Thymus (tissue), 14 donors: ENCODE measurements at places on chromosomes 7 and 10. TPM values are rescaled to one million over a fixed set of nuclear protein-coding genes. Genes with fewer than 3 reads are reported as not detected.

The INHBA gene
- 0.14 TPM for total RNA-seq

The PAPOLB gene
- total RNA-seq: under 0.01 TPM

The GIMAP7 gene
- 48.1 TPM for total RNA-seq

The SLC25A28 gene
- total RNA-seq: 18.8 TPM

The LRGUK gene
- 0.42 TPM for total RNA-seq

The ZNF25 gene
- 5.0 TPM for total RNA-seq

The DRGX gene
- 0.05 TPM for total RNA-seq

The SFRP5 gene
- total RNA-seq: 2.4 TPM

The SCIN gene
- 0.33 TPM for total RNA-seq

The OR2A12 gene
- not detected for total RNA-seq

The ANKRD61 gene
- total RNA-seq: 0.05 TPM

The RBP3 gene
- total RNA-seq: 0.05 TPM

The SPDYE16 gene
- total RNA-seq: 0.14 TPM

The SPDYE2B gene
- not detected for total RNA-seq

The PRR15 gene
- total RNA-seq: 0.09 TPM

The GNG11 gene
- 32.2 TPM for total RNA-seq

The TYW1B gene
- 9.7 TPM for total RNA-seq

The CHST15 gene
- 12.4 TPM for total RNA-seq

The CYP3A5 gene
- 2.1 TPM for total RNA-seq

The FOXI2 gene
- 0.05 TPM for total RNA-seq

The PTPN20 gene
- total RNA-seq: 1.2 TPM

The PCDH15 gene
- total RNA-seq: 0.14 TPM

The THSD7A gene
- 1.5 TPM for total RNA-seq

The STEAP4 gene
- 0.38 TPM for total RNA-seq

The TAS2R4 gene
- total RNA-seq: 0.38 TPM

The KCND2 gene
- total RNA-seq: 0.19 TPM

The RAB18 gene
- 64.8 TPM for total RNA-seq

The ZNF467 gene
- 3.8 TPM for total RNA-seq

The MMRN2 gene
- 6.8 TPM for total RNA-seq

The GIMAP5 gene
- total RNA-seq: 39.3 TPM

The PAX4 gene
- not detected for total RNA-seq

The GATA3 gene
- total RNA-seq: 6.5 TPM

The HOXA4 gene
- 0.42 TPM for total RNA-seq

The FAS gene
- 36.8 TPM for total RNA-seq

The RASSF4 gene
- total RNA-seq: 17.9 TPM

The NPSR1 gene
- total RNA-seq: 0.05 TPM

The NODAL gene
- 0.28 TPM for total RNA-seq

The TMEM236 gene
- total RNA-seq: 0.24 TPM

The SPDYE11 gene
- not detected for total RNA-seq

The OR9A4 gene
- not detected for total RNA-seq

The CABCOCO1 gene
- total RNA-seq: 0.14 TPM

The PIK3CG gene
- total RNA-seq: 22.4 TPM

The SCART1 gene
- 0.94 TPM for total RNA-seq

The GTF2IRD1 gene
- total RNA-seq: 4.7 TPM

The OR6V1 gene
- not detected for total RNA-seq

The BICC1 gene
- 1.9 TPM for total RNA-seq

The MCM10 gene
- 15.7 TPM for total RNA-seq

The FOXP2 gene
- total RNA-seq: 0.19 TPM

The CCDC201 gene
- under 0.01 TPM for total RNA-seq

The ITIH5 gene
- total RNA-seq: 1.2 TPM

The EN2 gene
- under 0.01 TPM for total RNA-seq

The EIF4H gene
- total RNA-seq: 164 TPM
